Activated naive CD8-positive, alpha-beta T cell treated with anti-CD3 and anti-CD28 coated beads, Interleukin-2, amount 10 ng/mL, durations not matched to agents 7 days and 5 days (primary cell): ENCODE measurements at places on chromosomes 6 and 20.

GRCh38 chr6:37007340-37008043 lies 2.0 kb downstream of the FGD2 start:
- DNase-seq = no peak

GRCh38 chr6:7136859-7137334 lies 29.1 kb downstream of the RREB1 start:
- no peak for DNase-seq

GRCh38 chr20:19990850-19991249 lies 26.3 kb upstream of the NAA20 start:
- no peak for DNase-seq

- DNase-seq = no peak
Measured at GRCh38 chr6:5167501-5167900, 82.4 kb downstream of the PPP1R3G start.

GRCh38 chr20:62418709-62419487 lies 8.4 kb downstream of the RBBP8NL start:
- no peak for DNase-seq

- DNase-seq = no peak
Measured at GRCh38 chr20:39810309-39810708, 848.2 kb downstream of the DHX35 start.

DNA sequence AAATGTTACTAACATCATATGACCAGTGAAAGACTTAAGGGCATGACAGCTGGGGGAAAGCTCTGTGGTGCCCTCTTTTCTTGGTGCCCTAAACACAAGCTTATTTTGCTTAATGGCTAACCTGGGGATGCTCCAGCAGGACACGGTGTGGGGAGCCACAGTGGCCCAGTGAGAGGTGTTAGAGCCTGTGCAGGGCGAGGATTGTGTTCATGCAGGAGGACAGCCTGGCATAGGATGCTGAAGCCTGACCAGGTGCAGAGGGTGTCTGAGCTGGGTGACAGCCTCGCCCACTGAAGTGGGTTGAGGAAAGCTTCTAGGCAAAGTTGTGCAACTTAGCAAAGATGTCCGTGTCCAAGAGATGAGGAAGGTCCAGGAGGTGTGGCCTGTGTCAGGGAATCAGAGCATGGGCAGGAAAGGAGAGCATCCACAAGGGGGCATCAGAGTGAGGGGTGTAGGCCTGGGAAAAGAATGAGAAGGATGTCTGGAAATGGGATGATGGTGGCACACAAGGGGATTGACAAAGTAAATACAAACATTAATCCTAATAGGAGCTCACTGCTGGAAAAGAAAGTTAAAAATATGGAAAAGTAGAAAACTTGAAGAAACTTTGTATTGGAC lies 33.9 kb downstream of the SLC17A4 start:
- peak; percentile 32 for DNase-seq

DNA sequence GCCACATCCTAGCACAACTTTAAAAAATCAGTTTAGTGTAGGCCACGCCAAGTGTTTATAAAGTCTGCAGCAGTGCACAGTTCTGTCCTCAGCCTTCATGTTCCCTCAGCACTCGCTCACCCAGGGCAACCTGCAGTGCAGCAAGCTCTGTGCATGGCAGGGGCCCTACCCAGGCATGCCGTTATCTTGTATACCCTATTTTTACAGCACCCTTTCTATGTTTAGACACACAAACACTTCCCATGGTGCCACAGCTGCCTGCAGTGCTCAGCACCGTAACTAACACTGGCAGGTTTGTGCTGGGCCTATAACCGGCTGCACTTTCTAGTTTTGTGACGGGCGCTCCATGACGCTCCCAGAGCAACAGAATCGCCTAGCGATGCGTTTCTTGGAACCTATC lies 43.8 kb downstream of the ZBTB46 start:
- no peak for DNase-seq

GRCh38 chr6:137768935-137769334 lies 98.1 kb upstream of the TNFAIP3 start:
- DNase-seq = no peak

- DNase-seq = no peak
Measured at GRCh38 chr6:84150705-84151104, 76.7 kb downstream of the CEP162 start.

GRCh38 chr20:21388566-21388965 lies 8.8 kb downstream of the NKX2-4 start:
- no peak for DNase-seq

DNA sequence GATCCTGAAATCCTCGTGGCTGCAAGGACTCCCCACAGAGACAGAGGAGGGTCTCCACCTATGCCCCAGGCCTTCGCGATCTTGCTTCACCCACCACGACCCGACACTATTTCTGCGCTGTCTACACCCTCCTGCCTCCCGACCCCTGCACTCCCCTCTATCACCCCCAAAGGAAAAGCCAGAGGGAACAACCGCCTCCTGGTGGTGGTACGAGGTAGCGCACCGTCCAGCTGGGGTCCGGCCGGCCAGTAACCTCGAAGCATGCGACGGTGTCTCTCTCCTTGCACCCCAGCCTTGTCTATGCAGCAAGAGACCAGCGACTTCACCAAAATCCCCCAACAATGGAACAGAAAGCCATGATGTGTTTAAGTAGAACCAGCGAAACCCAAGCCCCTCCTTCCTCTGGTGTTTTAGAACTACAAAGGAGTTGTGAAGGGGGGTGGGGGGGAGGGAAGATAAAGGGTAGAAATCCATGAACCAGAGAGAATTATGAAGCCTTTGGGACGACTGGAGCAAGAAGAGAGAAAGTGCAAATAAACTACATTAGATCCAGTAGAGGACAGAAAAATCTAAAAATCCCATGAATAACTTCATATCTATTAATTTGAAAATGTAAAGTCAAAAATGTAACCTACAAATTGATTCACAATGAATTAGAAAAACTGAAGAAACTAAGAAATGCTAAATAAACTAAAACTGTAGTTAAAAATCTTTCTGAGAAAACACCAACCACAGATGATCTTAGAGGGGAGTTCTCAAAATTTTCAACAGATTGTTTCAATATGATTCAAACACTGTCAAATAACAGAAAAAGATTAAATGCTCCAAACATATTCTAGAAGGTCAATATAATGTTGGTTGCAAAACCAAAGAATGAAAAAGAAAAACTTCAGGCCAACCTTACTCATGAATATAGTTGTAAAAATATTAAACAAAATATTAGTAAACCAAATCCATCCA lies 168.0 kb downstream of the CDK19 start:
- no peak for DNase-seq

DNA sequence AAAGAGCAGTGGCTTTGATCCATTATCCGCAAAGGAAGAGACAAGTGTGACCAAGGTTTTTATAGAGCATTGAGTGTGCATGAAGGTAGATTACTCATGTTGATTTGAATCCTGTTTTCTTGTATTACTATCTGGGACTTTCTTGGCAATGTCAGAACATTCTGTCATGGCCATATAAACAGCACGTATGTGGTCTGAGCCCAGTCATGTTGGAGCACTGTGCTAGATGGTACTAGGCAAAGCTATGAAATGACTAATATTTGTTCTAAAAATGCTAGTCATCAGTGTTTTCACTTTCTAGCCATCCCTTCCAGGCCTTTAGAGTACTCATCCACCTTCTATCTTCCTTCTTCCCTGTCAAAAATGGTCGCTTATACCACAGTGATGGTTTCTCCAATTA lies 278.6 kb upstream of the FLRT3 start:
- no peak for DNase-seq

GRCh38 chr6:135226537-135226936 lies 45.4 kb downstream of the MYB start:
- no peak for DNase-seq

GRCh38 chr20:3166913-3167342 lies 6.4 kb downstream of the LZTS3 start:
- no peak for DNase-seq

DNA sequence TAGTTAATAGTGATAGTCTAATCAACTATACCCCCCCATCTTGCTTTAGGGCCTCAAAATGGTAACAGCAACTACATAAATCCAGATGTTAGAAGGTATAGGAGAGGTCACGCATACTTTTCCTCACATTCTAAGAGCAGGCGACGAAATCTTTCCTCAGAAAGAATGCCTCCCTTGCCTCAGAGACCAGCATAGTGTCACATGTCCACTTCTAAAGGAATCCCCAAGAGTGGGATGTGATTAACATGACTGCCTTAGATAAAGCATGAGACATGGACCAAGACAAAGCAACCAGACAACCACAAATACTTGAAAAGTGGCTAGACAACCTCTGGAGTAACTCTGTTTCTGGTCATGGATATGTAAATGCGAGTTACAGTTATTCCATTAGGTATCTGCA lies 710.7 kb downstream of the EYS start:
- no peak for DNase-seq
